Muscle of leg (tissue), 16 donors: ENCODE measurements at places on chromosomes 13 and 19. TPM values are rescaled to one million over a fixed set of nuclear protein-coding genes. Genes with fewer than 3 reads are reported as not detected.

The EXOC3L2 gene
- total RNA-seq = 1.9 TPM

The CCDC122 gene
- total RNA-seq = 2.8 TPM

The PROZ gene
- not detected for total RNA-seq

The IL11 gene
- 0.31 TPM for total RNA-seq

GRCh38 chr19:1045247-1045603 lies 5.3 kb downstream of the ABCA7 start:
- no peak for DNase-seq

GRCh38 chr13:112529216-112529615 lies 58.7 kb downstream of the TUBGCP3 start:
- no peak for DNase-seq

DNA sequence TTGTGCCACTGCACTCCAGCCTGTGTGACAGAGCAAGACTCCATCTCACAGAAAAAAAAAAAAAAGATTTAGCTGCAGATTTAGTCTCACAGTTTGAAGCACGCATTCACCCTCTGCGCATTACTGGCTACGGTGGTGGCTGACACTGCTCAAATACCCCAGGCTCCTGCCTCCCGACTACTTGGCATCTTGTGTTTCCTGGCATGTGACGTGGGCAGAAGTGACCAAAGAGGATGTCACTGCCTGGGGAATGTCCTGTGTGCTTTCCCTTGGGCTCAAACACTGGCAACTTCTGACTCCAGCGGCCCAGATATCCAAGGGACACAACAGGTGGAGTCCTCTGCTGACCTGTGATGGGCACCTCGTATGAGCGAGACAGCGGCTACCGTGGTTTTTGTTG lies 24.7 kb upstream of the EIF3G start:
- DNase-seq = no peak
